Brain microvascular endothelial cell (primary cell): ENCODE measurements at places on chromosomes 16 and 17.
A peak's percentile ranks its signal among the peaks of the same experiment; 100 is the strongest.

DNA sequence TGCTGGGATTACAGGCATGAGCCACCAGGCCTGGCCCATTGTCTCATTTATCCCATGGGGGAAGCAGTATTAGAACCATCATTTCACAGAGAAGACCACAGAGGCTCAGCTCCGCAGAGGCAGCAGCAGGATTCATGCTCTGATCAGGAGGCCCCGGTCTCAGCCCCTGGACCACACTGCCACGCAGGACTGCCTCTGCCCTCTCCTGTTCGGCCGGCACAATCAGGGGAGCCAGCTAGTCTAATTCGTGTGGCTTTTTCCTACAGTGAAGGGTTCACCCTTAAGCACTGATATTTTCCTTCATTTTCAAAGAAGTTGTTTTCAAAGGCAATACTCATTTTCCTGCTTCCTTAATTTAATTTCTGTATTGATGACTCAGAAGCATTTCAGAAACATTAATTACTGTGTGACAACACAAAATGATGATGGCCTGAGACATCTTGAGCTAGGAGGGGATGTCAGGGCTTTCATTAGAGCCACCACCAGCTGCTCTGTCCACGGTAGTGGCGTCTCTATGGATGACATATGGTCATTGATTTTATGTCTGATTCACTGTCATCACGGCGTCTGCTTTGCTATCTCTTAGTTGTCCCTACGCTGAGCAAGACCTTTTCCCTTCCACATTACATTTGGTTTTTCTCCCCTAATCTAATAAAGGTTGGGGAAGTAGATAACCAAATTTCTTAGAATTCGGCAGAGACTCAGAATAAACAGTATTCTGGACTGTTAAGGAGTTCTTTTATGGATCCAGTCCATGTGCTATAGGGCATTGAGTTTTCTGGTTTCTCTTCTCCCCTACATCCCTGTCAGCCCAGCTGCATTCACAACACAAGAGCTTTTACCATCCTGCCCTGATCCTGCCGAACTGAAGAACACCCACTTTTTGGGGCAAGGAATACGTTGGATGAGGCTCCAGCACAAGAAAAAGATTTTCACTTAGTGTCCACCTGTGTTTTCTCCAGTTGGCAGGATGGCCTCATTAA lies 314.0 kb downstream of the SLC39A11 start:
- no peak for DNase-seq

- DNase-seq = no peak
Measured at GRCh38 chr16:85422196-85422631, 190.9 kb upstream of the GSE1 start.

- peak; percentile 63 for DNase-seq
Measured at GRCh38 chr17:21041741-21042457, 912 bp downstream of the USP22 start.

DNA sequence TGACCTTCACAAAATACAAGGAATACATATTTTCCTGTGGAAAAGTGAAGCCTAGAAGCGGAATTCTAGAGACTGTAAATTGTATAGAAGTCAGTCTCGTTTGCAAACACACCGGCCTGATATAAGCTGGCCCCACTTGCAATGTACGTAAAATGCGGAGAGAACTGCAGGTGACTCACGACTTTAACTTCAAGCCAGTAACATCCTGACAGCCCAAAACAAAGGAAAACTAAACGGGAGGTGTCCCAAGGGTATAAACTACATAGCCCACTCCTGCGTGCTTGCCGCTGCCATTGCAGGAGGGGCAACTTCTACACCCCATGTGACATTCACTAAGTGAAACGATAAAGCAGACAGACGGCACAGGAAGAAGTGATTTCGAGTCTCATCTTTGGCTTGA lies 101.6 kb downstream of the CYTH1 start:
- DNase-seq = peak; percentile 54

DNA sequence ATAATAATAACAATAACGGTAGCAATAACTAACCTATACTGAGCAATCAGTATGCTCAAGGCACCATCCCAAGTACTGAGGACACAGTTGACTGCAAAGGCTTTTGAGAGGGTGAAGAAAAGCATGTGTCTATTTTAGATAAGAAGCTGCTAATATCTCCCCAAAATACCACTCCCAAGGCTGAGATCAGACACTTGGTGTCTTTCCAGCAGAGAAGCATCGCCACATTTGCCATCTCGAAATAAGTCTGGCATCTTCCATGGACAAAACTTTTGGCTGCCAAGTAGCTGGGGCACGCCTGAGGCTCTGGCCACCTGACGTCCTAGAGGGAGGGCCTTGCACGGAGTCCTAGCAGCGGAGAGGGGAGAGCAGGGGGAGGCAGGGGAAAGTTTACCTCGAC lies 39.0 kb downstream of the ZNF423 start:
- no peak for DNase-seq

DNA sequence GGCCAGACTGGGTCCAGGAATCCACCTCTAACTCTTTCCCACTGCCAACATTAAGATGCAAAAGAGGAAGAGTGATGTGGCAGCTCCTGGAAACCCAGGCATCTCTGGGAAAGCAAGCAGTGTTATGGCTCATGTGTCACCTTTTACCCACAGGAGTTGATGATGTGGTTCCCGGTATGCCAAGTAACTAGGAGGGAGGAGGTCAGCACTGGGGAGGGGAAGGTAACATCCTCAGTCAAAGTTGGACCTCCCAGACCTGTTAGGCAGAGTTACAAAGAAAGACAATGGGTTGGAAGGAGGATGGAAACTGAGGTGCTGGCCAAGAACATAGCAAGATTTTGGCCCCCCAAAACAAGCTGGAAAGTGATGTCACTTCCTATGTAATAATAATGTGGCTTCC lies 11.4 kb downstream of the KRABD2 start:
- DNase-seq = no peak

- no peak for DNase-seq
Measured at GRCh38 chr17:55774846-55775271, 24.0 kb downstream of the PCTP start.

DNA sequence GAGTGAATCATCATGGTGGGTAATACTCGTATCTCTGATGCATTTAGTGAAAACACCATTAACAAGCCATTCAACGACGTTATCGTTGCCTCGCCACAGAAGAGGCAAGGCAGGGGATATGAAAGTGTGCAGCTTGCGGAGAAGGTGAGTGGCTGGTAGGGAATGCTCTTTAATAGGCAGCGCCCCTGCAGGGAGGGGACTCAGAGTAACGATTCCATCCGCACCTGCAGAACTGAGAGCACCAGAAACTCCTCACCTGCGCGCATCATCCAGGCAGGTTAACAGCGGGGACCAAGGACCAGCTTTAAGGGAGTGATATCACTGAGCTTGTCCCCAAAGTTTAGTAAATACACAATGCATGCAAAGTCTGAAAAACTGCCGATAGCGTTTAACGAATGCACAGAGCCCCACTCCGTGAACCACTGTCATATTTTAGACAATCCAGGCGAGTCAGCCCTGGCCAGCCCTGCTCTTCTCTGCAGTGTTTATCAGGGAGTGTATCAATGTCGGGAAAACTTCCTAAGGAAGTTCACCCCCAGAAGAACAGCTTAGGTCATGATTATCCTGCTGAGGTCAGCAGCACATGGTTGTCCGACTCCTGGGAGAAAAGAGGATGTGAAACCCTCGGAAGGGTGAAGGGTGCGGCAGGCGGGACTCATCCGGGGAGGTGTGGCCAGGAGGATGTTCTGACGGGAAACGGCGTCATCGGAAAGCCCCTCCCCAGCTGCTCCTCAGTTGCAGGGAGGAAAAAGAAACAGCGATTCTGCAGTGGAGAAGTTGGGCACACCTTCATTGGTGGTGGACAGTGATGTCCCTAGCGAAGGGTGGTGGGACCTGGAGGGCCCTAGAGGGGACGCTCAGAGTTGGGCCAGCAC lies 68.5 kb upstream of the DNAH17 start:
- peak; percentile 14 for DNase-seq

GRCh38 chr17:75575728-75576127 lies 11.9 kb upstream of the MYO15B start:
- no peak for DNase-seq

GRCh38 chr16:50941681-50942080 lies 199.8 kb downstream of the CYLD start:
- no peak for DNase-seq

GRCh38 chr16:69367980-69368379 lies 16.4 kb upstream of the TMED6 start:
- DNase-seq = peak; percentile 36

- DNase-seq = no peak
Measured at GRCh38 chr17:21090902-21091618, 35.7 kb upstream of the DHRS7B start.

GRCh38 chr16:13873835-13874438 lies 46.0 kb upstream of the ERCC4 start:
- no peak for DNase-seq

DNA sequence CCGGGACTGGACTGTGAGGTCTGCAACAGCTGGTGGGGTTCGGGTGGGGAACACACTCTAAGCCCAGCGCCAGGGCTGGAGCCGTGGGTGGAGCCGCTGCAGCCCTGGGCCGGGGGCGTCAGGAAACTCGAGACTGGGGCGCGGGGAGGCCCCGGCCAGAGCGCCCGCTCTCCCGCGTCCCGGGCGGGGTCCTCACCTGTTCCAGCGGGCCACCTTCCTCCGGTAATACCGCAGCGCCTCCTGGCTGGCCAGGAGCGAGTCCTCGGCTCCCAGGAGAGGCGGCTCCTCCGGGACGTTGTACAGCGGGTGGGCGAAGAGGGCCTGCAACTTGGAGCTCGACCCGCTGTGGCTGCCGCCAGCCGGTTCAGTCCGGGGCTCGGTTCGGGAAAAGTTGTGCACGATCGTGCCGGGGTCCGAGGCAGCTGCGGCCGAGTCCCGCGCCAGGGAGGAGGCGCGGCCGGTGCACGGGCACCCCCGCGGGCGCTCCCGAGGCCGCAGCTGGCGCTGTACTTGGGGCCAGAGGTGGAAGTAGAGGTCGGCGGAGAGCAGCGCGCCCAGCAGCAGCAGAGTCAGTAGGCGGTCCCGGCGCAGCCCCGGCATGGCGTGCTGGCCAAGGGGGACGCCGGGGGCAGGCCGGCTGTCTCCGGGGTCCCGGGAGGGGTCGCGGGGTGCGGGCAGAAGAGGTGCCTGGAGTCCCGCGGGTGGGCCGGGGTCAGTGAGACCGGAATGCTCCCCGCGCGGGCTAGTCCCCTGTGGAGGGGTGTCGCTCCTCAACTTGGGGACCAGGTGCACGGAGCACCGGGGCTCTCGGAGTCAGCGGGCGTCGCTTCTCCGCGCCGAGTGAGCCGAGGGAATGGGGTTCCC lies 868 bp downstream of the FAM20A start:
- no peak for DNase-seq

GRCh38 chr17:27413792-27414191 lies 42.5 kb upstream of the KSR1 start:
- DNase-seq = no peak

GRCh38 chr17:75153780-75154194 lies 525 bp downstream of the JPT1 start:
- DNase-seq = no peak

- no peak for DNase-seq
Measured at GRCh38 chr17:1608676-1609075, 20.0 kb downstream of the SLC43A2 start.

- no peak for DNase-seq
Measured at GRCh38 chr17:17681744-17682292, 560 bp downstream of the RAI1 start.

- no peak for DNase-seq
Measured at GRCh38 chr17:30309591-30309990, 17.8 kb upstream of the BLMH start.

- DNase-seq = no peak
Measured at GRCh38 chr16:81477697-81478693, 33.4 kb downstream of the CMIP start.

DNA sequence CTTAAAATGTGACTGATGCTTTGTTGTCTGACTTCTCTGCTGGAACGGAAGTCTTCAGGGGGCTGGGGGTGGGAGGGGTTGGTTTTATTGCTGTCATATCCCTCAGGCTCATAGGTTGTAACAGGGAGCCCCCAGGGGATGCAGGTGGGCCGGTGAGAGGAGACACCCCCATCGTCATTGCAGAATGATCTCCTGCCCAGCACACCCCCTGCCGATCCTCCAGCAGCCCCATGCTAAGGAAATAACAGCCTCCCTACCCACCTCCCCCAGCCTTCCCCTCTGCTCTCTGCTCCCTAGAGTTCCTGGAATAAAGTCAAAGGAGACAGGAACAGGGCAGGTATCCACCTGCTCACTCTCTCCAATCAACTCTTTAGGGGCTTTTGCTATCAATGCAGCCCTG lies 270.1 kb upstream of the TNRC6C start:
- no peak for DNase-seq

- DNase-seq = no peak
Measured at GRCh38 chr17:29396066-29396465, 5.9 kb downstream of the TAOK1 start.

DNA sequence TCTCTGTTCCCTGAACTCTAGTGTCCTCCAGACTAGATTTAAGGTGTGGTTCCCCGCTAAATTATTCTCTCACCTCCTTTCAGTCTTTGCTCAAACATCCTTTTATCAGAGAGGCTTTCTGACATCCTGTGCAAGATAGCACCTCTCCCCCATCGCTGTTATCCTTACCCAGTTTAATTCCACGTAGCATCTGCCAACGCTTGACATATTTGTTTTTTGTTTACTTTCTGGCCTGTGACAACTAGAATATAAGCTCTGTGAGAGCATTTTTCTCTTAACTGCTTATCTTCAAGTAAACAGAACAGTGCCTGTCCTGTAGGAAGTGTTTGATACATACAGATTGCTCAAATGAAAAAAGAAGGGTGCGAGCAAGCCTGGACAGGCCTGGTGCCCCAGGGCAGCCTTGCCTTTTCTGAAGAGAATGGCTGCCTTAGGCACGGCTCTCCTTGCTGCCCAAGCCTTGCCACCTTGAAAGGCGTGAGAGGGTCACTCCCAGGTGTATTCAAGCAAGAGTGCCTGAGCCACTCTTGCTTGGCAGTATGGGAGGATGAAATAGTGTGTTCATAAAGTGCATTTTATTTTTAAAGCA lies 9.7 kb downstream of the DYNLL2 start:
- DNase-seq = no peak

DNA sequence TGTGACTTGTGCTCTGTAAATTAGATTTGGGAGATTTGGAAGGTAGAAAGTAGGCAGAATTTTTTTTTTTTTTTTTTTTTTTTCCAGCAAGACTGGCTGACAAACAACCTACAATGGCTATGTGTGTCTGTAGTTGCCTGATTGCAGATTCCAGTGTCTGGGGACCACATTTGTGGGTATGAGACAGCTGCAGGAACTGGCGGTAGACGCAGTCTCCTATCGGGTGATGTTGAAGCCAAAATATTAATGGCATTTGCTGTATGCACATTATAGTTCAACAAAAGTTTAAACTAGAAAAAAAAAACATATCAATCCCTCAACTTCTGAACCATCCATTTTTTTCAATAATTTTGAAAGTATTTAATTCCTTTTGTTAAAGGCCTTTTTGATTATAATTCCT lies 665.2 kb downstream of the TOX3 start:
- DNase-seq = peak; percentile 97

- no peak for DNase-seq
Measured at GRCh38 chr16:22264786-22265185, 32.4 kb upstream of the POLR3E start.

- DNase-seq = peak; percentile 57
Measured at GRCh38 chr16:69927056-69927757, 23.9 kb upstream of the CLEC18A start.
